ENCODE measurements at places on chromosomes 4 and X. TPM values are rescaled to one million over a fixed set of nuclear protein-coding genes. Genes with fewer than 3 reads are reported as not detected.

Gene FGF5
- polyA plus RNA-seq: 0.03 TPM

Gene MAGEA11
- polyA plus RNA-seq: not detected

Gene NAT8L
- 6.4 TPM for polyA plus RNA-seq

Gene KCTD8
- 4.0 TPM for polyA plus RNA-seq

DNA sequence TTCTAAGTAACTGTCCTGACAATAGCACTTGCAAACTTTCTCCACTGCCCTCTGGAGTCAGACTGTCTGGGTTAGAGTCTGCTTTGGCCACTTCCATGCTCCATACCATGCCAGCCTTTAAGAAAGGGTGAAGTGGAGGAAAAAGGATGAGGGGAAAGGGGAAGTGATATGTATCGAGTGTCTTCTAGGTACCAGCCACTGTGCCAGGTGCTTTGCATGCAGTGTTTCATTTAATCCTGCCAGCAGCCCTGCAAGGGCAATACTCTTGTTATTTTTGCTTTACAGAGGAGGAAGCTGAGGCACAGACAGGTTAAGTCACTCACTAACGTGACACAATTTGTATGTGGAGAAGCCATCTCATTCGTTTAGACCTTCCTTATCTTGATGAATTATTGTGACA lies 55.6 kb downstream of the RTL9 start:
- DNase-seq: no peak

DNA sequence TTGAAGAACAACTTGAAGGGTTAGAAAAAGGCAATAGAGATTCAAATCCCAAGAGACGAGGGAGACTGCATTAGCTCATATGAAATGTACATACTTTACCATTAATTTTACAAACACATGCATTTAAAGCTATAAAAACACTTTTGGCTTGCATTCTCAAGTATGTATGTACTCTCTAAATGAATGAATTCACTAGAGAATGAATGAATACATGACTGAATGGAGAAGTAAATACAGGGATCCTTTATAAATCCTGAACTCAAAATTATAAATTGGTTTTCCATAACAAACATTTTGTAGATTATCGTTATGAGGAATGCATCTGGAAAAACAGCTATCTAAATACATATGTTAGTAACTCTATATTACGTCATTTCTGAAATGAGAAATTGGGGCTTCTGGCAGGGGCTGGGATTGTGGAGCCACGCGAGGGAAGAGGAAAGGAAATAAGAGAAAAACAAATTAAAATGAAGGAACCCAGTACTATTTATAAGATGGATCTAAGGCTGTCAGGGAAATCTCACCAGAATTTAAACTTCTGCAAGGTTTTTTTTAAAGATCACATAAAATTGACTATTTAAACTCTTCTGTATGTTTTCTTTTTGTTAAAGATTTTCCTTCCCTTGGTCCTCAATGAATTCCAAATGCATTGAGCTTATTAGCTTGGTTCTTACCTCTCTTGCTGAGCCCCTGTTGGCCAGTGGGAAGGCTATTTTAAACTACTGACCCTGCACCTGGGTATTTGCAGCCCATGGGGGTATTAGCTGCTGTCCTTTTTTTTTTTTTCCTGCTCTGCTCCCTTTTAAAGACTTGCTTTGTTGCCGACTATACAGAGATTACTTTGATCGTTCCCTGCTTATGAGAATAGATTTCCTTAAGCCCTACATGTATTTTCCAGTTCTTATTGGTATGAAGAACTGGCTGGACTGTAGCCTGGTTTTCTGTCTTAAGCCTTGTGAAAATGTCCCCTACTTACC lies 207.8 kb downstream of the ADGRL3 start:
- DNase-seq: no peak
